Stromal cell of bone marrow (primary cell): ENCODE measurements at places on chromosomes 12 and 14.

GRCh38 chr12:65462484-65462883 is 184.0 kb downstream of the MSRB3 start:
- DNase-seq = no peak

- DNase-seq = no peak
Measured at GRCh38 chr14:55094292-55095157, 34.5 kb upstream of the LGALS3 start.

GRCh38 chr12:27785882-27786570 is 6.0 kb upstream of the MANSC4 start:
- DNase-seq = no peak

DNA sequence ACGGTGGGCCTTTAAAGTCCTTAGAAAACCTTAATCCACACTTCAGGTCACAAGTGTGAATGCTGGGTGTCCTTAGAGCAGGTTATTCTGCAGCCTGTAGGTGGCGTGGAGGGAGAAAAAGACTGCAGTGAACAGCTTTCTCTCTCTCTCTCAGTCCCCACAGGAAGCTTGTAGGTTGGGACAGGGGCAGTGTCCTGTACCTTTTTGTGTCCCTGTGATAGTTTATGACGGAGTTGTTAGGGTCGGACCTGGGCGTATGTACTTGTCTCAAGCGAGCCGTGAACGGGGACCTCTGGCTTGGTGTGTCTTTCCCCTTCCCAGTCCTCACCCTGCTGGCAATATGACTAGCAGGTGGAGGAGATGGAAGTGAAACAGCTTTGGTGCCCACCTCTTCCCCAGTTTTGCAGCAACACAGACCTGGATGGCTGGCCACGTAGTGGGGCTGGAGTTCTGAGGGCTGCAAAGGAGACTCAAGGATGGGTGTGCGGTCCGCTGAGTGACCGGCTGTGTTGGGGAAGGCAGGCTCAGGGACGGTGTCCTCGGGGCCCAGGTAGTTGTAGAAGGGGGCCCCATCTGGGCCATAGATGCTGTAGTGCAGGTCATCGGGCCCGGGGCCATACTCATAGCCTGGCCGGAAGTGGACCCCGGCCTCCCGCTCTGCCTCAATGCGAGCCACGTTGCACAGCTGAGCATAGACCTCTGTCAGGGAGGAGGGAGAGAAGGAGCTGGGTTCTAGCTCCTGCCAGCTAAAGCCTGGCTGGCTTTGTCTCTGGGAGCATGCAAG is 8.9 kb downstream of the ISCA2 start:
- no peak for DNase-seq

GRCh38 chr12:132111654-132112304 is 32.3 kb downstream of the DDX51 start:
- no peak for DNase-seq

- DNase-seq = no peak
Measured at GRCh38 chr14:80679273-80679672, 262.3 kb downstream of the CEP128 start.

DNA sequence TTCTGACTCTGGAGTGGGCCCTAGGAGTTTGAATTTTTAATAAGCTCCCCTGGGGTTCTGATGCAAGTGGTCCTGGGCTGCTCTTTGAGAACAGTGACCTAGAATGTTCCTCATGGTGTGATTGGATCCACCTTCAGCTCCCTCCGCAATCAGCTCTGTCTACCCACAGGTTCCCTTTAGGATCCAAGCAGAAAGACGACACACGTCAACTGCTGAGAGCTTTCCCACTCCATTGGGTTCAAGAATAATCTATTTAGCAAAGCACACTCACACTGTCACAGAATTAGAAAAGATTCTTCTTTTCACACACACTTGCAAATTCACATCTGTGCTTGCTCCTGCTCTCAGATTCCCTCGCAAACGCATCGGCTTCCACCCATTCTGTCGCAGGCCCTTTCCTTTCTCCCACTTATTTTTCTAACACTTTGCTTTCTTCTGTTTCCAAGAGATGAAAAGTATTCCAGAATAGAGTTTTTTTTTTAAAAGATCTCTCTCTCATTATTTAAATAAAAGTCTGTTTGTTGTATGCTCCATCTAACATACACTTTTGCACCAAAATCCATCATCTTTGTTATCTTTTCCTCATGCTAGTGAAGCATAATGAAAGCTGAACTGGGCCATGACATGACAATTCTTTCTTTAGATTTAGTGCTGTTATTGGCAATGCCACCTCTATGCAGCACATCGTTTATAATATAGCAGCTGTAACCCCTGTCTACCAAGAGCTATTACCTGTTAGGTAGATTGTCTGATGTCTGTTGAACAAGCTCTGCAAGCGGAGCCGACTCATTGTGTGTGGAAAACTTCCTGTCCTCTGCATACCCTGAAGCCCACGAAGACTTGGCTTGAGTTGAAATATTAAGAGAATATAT is 73.1 kb downstream of the CACNA1C start:
- DNase-seq = no peak

DNA sequence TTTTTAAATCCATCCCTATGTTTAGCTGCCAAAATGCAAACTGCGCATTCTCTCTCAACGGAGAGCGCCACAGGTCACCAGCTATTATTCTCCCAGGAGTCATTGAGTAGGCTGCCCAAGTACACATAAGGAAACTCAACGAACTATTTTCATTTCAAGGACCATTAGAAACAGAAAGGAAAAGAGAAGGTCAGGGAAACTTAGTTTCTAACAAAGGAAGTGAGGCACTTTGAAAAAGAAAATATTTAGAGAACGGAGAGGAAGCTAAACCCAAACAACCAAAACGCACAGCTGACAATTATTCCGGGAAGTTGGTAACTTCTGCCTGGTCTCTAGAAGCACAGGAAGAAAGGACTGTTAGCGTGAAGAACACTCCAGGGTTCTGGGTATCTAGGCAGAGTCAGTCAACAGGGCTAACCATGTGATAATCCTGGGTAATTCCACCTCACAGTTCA is 23.5 kb downstream of the GPHB5 start:
- no peak for DNase-seq

DNA sequence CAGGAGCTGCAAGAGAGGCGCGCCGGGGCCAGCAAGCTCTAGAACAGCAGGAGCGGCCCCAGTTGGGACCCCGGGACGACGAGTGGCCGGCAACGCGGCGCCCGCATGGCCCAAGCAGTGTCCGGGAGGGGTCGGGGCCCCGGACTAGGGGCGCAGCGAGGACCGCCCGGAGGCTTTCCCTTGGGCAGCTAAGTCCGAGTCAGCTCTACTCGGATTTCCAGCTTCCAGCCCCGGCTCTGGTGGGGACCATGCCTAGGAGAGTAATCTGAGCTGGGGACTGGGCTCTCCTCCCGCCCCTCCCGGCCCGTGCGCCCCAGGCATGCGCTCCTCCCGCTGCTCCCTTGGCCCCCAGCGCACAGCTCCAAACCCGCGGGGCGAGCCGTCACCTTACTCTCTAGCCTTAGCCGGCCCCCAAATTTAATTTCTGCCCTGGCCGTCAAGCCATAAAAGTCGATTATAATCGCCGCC is 41.6 kb upstream of the CAPRIN2 start:
- no peak for DNase-seq

DNA sequence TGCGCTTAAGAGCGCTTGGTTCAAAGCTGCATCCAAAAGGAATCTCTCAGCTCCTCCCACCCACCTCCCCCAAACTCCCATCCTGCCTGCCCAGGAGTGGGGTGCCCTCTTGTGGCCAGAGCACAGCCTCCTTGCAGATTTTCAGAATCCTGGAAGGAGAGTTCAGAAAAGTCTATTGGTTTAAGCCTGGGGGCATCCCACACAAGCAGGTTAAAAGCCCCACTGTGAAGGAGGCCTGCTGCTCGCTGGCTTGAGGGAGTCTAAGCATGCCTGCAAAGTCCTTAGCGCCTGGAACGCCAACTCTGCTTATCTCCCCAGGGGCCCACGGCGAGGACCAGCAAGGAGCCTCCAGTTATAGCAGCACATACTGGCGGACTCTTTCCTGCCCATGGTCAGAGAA is 297.1 kb downstream of the KSR2 start:
- no peak for DNase-seq

DNA sequence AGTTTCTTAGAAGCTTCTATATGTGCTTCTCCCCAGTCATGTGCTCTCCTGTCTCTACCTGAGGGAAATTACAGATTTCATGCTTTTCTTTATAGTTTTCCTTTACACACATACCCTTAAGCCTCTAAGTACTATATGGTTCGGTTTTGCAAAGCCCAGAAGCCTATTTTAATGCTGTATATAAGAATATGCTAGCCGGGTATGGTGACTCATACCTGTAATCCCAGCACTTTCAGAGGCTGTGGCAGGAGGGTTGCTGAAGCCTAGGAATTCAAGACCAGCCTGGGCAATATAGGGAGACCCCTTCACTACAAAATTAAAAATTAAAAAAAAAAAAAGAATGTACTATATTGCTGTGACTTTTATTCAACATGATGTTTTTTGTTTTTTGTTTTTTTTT is 15.4 kb downstream of the DGLUCY start:
- no peak for DNase-seq
